Hematopoietic multipotent progenitor cell (in vitro differentiated cells): ENCODE measurements at places on chromosomes 4 and X. TPM values are rescaled to one million over a fixed set of nuclear protein-coding genes. Genes with fewer than 3 reads are reported as not detected.

- no peak for DNase-seq
These were observed 684.9 kb upstream of the MAGEB2 start for GRCh38 chrX:29530501-29530900.

DNA sequence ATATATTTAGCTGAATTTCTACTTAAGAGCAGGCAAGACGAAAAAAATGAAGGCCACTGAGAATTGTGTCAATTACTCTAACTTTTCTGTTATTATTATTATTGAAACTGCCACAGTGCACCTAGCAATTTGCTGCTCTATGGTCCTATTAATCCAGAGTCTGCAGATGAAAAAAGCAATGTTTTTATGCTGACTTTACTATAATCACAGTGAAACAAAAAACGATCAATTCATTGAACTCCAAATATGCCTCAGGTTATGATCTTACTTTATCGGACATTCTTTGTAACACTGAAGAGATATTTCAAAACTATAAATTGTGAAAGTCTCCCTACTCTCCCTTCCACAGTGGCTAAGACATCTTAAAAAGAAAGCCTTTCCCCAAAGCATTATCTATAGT lies 474.4 kb downstream of the KCNIP4 start:
- no peak for DNase-seq

- DNase-seq, result no peak
These were observed 1.3 kb upstream of the ADH7 start for GRCh38 chr4:99436462-99436861.

- no peak for DNase-seq
These were observed 17.1 kb downstream of the DAPP1 start for GRCh38 chr4:99833756-99834155.

Gene SLC49A3
- 5.9 TPM for total RNA-seq
